Esophagus squamous epithelium (tissue), 5 donors: ENCODE measurements at places on chromosomes 6 and 20. TPM values are rescaled to one million over a fixed set of nuclear protein-coding genes. Genes with fewer than 3 reads are reported as not detected.

Gene MUCL3
- 0.57 TPM for total RNA-seq

Gene LYRM4
- total RNA-seq = 10.7 TPM

Gene RIPOR2
- total RNA-seq = 2.4 TPM

Gene OR10C1
- total RNA-seq = not detected

Gene GPLD1
- 0.27 TPM for total RNA-seq

Gene ADGRF4
- 17.5 TPM for total RNA-seq

Gene ADAM33
- total RNA-seq = 2.4 TPM

Gene PTGIS
- total RNA-seq = 13.0 TPM

Gene BICRAL
- total RNA-seq = 7.8 TPM

Gene SUPT3H
- 4.7 TPM for total RNA-seq

Gene MCCD1
- not detected for total RNA-seq

Gene C6orf58
- not detected for total RNA-seq

- no peak for DNase-seq
Observed at GRCh38 chr6:30882759-30883684, 1.3 kb upstream of the DDR1 start.

DNA sequence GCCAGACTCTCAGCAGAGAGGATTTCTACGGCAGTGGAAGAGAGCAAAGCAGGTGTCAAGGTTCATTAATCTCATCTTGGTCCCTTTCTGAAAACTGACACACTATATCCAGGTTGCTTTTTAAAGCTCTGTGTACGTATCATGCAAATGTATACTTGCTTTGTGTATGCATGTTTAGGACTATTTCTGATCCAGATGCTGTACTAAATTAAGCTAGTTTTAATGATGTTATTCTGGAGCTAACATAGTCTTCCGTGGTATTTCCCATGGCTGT, 59.2 kb upstream of the SNX9 start:
- no peak for DNase-seq

GRCh38 chr6:25590986-25591385, 61.0 kb upstream of the SCGN start:
- no peak for DNase-seq

DNA sequence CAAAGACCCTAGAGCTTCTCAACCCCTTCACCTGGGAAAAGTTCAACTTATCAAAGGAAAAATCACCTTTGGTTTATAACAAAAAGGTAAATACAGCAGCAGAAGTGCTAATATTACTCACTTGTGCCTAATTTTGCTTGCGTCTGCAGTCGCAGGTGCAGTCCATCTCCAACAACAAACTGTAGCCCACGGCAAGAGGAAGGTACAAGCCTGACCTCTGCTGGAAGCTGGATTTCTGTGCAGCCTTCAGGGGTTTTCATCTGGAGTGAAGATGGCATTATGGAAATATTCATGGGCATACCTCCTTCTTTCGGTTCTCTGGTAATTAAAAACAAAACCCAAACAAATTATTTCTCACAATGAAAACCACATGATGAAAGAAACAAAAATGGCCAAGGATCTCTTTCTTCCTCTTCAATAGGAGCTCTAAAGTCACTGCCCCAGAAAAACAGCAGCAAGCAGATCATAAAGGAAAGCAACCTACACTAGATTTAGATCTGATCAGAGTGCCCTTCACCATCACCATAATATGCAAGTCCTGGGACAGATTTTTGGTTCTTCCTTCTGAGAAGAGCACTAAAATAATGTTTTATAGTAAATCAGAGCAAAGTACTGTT, 7.8 kb downstream of the UBE3D start:
- DNase-seq = no peak

DNA sequence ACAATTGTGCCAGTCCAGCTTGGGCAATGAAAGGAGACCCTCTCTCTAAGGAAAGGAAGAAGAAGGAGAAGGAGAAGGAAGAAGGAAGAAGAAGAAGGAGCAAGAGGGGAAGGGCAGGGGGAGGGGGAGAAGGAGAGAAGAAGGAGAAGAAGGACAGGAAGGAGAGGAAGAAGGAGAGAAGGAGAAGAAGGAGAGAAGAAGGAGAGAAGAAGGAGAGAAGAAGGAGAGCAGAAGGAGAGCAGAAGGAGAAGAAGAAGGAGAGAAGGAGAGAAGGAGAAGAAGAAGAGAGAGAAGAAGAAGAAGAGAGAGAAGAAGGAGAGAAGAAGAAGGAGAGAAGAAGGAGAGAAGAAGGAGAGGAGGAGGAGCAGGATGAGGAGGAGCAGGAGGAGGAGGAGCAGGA, 22.5 kb upstream of the DEFB116 start:
- no peak for DNase-seq

DNA sequence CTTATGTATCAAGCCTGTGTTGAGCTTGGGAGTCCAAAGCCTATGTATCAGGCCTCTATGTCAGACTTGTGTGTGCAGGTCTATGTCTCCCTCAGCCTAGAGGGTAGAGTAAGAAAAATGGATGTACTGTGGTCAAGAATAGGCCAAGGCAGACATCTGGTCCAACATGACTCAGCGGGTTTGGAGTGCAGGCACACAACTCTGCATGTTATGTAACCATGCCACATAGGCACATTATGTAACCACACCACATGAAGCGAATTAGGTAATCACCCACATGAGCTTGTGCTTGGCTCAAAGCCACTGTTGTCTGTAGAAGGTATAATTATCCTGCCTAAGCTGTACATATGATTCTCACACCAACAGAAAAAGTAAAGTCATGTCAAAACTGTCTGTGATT, 1190.5 kb upstream of the EYS start:
- DNase-seq = no peak

DNA sequence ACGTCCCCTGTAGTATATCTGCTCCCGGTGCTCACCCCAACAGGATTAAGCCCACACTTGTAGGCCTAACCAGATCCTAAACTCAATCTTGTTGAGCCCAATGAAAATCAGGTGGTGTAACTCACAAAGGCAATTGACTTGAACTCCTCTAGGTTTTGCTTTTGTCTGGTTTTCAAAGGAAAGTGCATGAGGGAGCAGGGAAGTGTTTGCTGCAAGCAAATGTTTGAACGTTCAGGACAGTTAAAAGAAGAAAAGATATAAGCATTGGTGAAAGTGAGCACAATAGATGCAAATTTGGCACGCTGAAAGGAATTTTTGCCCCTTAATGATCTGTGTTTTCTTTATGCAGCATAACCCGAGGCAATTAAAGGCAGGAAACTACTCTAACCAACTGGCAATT, 212.6 kb downstream of the PLCB1 start:
- no peak for DNase-seq

- DNase-seq = no peak
Observed at GRCh38 chr6:90712114-90712513, 125.2 kb upstream of the MAP3K7 start.

GRCh38 chr6:163667372-163668060, 253.0 kb downstream of the QKI start:
- DNase-seq = no peak

GRCh38 chr6:17865798-17866725, 121.4 kb downstream of the KIF13A start:
- DNase-seq = no peak

DNA sequence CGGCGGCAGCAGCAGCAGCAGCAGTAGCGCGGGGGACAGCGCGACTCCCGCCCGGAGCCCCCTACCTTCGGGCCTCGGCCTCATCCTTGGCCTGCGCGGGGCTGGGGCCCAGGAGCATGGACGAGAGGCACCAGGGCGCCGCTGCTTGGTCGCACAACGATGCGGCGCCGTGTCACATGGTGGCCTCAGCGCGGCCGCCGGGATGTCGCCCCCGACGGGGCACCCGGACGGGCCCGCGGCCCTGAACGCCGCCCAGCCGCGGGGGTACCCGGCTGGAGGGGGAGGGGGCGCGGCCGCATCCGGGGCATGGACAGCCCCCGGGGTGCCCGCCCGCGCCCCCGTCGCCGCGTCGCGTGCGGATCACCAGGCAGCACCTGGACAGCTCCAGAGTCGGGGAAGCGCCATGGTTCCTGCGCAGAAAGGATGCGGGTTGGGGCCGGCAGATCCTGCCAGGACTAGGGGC, 57.1 kb downstream of the CDH22 start:
- no peak for DNase-seq

GRCh38 chr20:10673176-10673841, 490 bp downstream of the JAG1 start:
- no peak for DNase-seq

- DNase-seq = no peak
Observed at GRCh38 chr6:152859225-152859624, 108.6 kb downstream of the VIP start.

GRCh38 chr6:18016133-18016532, 28.7 kb upstream of the KIF13A start:
- no peak for DNase-seq

GRCh38 chr6:146433881-146434731, 109.5 kb upstream of the RAB32 start:
- DNase-seq = no peak

GRCh38 chr6:73644941-73645591, 8.7 kb downstream of the SLC17A5 start:
- no peak for DNase-seq

DNA sequence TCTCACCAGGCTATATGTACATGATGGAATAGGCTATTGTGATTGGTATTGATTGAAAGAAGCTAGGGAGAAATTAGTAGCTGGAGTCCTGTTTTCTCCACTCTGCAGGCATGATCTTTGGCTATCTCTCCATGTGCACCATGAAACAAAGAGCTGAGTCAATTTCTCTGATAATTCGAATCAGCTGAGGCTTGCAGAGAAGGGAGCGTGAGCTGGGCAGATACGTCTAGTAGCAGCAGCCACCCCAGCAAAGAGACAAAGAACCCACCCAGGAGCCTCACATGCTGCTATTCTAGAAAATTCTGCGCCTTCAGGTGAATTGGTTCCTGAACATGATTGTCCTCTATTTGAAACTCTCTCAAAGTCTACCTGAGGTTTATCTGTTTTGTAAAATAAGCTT, 6.9 kb upstream of the SGK1 start:
- no peak for DNase-seq

- DNase-seq = no peak
Observed at GRCh38 chr6:106451439-106451838, 90.9 kb downstream of the CRYBG1 start.

- DNase-seq = no peak
Observed at GRCh38 chr6:4632421-4632820, 143.8 kb upstream of the CDYL start.

- DNase-seq = no peak
Observed at GRCh38 chr6:52491203-52492069, 71.3 kb downstream of the EFHC1 start.

- DNase-seq = no peak
Observed at GRCh38 chr20:32796981-32797451, 22.7 kb upstream of the MAPRE1 start.

- no peak for DNase-seq
Observed at GRCh38 chr6:122412001-122412400, 12.5 kb downstream of the HSF2 start.

- no peak for DNase-seq
Observed at GRCh38 chr6:99614430-99615186, 8.0 kb downstream of the PRDM13 start.

DNA sequence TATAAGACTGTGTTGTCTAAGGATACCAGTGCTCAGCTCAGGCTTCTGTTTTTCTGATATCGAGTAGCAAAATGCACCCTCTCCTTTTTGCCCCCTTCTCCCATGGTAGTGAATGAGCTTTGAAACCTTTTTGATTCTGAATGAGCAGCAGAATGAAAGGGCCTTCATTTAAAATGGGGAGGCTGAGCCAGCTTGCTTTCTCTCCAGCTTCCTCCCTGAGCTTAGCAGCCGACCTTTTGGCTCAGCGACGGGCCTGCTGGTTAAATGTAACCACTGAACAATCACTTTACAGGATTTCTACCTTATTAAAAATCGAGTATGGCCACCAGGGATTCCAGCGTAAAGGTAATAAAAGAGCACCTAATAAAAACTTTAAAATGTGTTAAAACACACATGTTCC, 133.7 kb upstream of the SPACA1 start:
- DNase-seq = no peak

DNA sequence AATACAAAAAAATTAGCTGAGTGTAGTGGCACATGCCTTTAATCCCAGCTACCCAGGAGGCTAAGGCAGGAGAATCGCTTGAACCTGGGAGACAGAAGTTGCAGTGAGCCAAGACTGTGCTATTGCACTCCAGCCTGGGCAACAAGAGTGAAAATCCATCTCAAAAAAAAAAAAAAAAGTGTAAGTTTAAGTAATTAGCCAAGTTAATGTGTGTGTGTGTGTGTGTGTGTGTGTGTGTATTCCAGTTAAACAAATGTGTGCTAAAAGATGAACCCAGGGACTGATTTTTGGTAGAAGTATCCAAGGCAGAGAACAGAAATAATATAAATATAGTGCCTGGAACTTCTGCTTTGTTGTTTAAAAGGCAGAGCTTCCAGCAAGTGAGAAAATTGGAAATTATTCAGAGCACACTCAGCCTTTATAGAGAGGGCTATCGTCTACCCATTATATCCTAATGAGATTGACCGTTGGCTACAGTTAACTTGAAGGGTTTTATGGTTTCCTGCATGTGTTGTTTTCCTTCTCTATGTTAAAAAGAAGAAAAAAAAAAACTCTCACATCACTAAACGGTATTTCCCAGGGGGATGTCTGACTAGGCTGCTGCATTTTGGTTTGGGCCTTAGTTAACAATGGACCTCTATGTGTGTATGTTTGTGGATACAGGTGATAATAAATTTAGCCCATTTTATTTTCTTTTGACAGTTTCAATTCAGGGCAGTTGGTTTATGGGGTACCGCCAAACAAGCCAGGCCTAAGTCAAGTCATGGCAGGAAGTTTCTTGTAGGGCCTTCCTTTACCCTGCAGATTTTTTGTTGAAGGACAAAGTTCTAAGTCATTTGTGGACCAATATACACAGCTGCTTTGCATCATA, 9.8 kb downstream of the SOX4 start:
- DNase-seq = no peak

- DNase-seq = no peak
Observed at GRCh38 chr20:47761482-47762047, 23.7 kb downstream of the SULF2 start.

GRCh38 chr20:24762371-24762770, 186.7 kb upstream of the CST7 start:
- no peak for DNase-seq

- DNase-seq = no peak
Observed at GRCh38 chr6:154984146-154984545, 11.0 kb upstream of the TIAM2 start.

- no peak for DNase-seq
Observed at GRCh38 chr6:9957215-9957759, 457.6 kb downstream of the TFAP2A start.

GRCh38 chr6:105898286-105898685, 187.8 kb upstream of the PRDM1 start:
- DNase-seq = no peak
